ENCODE measurements at places on chromosomes 13 and 19.

- no peak for DNase-seq
These were observed 11.6 kb downstream of the WTIP start for GRCh38 chr19:34493038-34493648.

GRCh38 chr19:6424195-6424938, at the start of gene KHSRP:
Gene KHSRP, minus strand, starts transcription at chr19:6424811. Its CDS starts 110 bp downstream, at chr19:6424701.
- DNase-seq = no peak

- no peak for DNase-seq
These were observed 27.4 kb downstream of the SLITRK6 start for GRCh38 chr13:85771856-85772255.

GRCh38 chr19:51469162-51469561, 9.2 kb upstream of the CEACAM18 start:
- DNase-seq = no peak

- DNase-seq = no peak
These were observed 924.0 kb downstream of the EFNB2 start for GRCh38 chr13:105611424-105611823.

GRCh38 chr19:32676186-32676894, 692 bp downstream of the RGS9BP start:
- DNase-seq = no peak

DNA sequence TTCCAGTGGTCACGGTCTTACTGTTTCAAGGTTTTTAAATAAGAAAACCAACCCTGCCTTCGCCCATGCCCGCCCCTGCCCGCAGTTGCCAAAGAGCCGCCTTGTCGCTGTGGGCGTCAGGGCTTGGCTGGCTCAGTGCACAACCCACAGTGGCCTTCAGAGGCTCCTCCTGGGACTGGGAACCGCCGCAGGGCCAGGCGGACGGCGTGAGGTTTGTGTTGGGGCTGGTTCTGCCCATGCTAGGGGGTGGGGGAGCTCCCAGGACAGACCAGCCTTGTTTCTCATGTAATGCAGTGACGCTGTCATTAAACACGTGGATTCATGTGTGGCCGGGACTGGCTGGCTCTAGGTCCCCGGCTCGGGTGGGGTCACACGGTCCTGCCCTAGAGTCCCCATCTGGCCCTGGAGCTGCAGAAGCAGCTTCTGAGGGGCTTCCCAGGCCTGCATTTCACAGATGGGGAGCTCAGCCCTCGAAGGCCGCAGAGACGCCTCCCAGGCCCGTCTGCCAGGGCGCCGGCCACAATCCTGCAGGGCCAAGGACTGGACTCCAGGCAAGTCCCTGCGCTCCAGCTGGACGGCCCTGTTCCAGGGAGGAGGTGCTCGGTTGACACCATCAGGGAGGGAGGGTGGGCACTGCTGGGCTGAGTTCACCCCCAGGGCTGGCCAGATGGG, 2.4 kb upstream of the TEKTIP1 start:
- no peak for DNase-seq

DNA sequence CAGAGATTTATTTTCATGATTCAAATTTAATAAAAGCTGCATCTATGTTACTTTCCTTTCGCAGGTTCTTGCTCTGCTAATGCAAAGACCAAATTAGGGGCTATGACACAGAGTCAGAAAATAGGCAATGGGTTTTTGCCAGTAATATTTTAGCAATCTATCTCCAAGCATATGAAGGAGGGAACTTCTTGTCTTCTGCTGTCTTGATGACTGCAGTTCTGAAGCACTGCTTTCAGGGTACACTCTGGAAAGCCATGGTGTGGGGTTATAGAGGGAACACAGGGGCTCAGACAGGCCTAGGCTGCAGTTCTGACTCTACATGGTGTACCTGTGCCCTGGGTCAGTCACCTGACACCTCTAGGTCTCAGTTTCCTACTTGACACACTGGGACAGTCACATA, 263.4 kb downstream of the DNAJC15 start:
- no peak for DNase-seq

- DNase-seq = no peak
These were observed 92.0 kb downstream of the CAB39L start for GRCh38 chr13:49351871-49352270.

Measured in T-cell (primary cell).